ENCODE measurements at places on chromosomes 11 and 22.

DNA sequence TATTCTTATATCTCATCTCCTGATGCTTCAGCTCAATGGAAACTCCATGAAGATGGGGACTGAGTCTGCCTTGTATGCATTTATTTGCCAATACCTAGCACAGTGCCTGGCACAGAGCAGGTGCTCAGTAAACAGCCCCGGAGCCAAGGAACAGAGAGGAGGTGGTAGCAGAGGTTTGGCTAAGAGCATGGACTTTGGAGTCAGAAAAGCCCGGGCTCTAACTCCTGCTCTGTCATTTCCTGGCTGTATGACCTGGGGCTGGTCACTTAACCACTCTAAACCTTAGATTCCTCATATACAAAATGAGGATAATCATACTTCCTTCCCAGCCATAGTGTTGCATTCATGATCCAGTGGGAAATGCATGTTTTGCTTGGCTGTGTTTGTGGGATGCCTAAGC, 36.6 kb downstream of the TP53I11 start:
- no peak for DNase-seq

GRCh38 chr11:16807306-16807705, 68.9 kb downstream of the C11orf58 start:
- no peak for DNase-seq

GRCh38 chr22:29464581-29464980, 15.4 kb upstream of the NEFH start:
- no peak for DNase-seq

DNA sequence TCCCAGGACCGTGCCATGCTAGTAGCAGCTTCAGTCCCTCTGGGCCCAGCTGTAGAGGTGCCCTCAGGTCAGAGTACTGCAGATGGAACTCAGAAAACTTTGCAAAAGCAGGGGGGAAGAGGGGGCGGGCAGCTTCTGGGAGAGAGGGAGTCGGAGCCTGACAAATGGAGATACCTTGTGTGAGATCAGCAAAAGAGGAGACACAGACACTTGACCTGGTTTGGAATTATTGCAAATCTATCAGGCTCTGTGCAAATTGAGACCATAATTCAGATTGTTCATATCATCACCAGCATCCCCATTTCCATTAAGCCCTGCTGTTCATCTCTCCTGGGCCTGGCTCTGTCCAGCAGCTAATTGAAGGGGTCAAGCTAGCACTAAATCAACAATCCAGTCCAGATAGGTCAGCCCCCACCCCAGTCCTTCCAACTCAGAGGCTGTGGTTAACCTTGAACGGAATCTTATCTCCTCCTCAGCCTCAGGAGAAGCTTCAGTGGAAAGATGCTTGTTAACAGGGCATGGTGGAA, 292.6 kb upstream of the PLET1 start:
- no peak for DNase-seq

- DNase-seq: no peak
Measured at GRCh38 chr11:33005175-33005574, 10.5 kb upstream of the DEPDC7 start.

DNA sequence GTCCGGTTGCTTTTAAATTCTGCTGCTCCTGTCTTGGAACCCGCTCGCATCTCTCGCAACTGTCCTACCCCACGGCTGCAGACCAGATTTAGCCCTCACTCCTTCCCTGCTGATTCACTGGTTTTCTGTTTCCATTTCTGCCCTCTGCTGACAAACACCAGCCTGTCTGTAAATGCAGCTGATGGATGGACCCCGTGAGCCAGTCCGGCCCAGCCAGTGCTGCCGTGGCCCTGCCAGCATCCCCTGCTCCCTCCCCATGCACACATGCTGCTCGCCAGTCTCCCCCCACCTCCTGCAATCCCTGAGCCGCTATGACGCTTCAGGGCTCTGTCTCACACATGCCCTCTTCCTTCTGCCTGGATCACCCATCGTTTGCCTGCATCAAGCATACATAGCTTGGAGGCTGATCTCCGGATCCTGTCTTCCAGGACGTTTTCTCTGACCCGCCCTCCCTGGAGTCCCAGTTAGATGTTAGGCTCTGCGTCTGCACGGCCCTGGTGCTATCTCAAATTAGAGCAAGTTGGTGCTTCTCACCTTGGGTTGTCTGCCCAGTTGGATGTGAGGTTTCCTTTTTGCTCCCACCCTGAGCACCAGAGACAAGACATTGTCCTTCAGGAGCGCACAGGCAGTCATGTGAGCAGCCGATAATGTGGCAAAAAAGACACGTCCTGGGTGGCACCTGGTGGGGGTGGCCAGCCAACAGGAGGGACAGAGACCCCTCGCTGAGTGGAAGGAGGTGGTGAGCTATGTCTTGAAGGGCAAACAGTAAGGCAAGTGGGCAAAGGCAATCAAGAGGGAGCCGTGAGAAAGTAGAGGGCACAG, 4.3 kb upstream of the ACR start:
- peak; percentile 24 for DNase-seq

DNA sequence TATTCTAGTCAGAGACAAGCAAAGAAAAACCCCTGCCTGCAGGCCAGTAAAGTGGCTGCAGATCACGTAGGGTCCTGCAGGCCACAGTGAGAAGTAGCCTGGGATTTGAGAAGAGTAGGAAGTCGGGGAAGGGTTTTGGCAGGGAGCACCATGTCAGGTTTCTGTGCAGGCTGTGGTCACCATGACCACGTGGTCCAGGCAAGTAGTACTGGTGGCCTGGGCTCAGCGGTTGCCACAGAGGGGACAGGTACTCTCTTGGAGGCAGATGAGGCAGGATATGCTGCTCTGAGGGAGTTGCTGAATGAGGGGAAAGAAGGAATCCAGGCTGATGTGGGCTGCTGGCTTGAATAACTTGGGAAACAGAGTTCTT, 46.5 kb downstream of the PISD start:
- DNase-seq: no peak

DNA sequence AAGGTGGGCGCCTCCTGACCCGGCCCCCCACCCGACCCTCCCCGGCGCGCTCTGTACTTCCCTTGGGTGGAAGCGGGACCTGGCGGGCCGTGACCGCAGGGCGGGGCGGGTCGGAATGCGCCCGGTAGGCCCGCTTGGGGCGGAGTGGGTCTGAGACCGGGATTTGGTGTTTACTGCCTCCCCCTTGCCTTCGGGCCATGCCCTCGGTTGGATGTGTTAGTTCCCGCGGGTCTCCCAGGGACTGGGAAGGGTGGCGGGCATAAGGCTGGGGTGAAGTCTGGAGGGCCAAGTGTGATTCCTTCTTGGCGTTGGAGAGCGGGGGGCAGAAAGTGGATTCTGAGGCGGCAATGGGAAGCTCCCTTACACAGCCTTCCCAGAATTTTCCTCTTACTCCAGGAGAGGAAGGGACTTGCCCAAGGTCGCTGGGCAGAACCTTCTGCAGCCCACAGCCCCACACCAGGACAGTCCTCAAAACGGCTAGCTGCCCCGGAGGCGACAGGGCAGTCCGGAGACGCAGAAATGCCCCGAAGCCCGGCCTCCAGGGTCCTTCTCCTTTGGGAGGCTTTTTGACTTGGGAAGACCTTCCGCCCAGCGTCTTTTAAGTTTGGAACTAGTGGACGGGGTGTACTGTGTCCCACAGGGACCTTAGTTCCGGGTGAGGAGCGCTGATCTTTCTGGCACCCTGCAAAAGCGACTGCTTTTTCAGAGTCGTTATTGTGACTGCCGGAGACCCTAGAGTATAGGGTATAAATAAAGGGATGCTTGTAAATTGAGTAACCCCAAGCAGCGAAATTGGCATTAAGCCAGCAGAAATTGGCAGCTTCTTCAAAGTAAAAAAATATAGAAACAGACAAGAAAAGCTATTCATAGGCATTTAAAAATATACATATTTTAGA, 647 bp downstream of the SWAP70 start:
- DNase-seq: peak; percentile 74

DNA sequence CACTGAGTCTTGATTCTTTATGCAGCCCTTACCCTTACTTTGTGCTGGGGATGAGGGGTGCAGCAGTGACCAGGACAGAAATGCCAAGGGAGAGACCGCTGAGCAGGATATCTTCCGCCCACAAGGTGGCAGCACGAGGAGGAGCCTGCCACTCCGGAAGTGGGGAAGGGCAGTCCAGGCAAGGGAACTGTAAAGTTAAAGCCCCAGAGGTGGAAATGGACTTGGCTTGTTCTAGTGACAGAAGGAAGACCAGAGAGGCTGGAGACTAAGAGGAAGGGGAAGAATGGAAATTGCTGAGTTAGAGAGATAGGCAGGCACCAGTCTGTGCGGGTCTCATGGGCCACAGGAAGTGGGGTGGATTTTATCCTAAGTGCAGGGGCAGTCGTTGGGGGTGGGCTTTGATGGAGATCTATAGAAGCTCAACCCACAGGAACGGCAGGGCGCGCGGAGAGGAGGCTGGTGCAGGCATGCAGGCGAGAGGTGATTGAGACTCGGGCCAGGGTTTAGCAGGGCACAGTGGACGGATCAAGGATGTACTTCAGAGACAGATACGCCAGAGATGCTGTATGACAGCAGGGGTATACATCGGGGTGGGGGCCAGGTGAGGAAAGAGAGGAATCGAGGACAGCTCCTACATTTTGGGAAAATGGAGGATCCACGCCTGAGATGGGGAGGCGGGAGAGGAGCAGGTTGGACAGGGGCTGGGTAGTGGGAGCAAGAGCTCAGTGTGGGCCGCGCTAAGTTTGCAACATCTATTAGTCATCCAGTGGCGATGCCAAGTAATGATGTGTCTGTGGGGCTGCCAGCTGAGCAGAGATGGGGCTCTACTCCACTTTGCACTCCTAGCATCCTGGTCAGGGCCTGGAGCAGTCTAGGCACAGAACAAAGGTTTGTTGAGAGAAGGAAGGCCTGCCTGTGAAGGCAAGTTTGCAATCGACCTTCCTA, 3.3 kb upstream of the GRK2 start:
- DNase-seq: peak; percentile 91

- no peak for DNase-seq
Measured at GRCh38 chr11:119700536-119701346, 28.3 kb downstream of the NECTIN1 start.

GRCh38 chr11:69151836-69152235, 3.9 kb upstream of the SMIM38 start:
- peak; percentile 48 for DNase-seq

DNA sequence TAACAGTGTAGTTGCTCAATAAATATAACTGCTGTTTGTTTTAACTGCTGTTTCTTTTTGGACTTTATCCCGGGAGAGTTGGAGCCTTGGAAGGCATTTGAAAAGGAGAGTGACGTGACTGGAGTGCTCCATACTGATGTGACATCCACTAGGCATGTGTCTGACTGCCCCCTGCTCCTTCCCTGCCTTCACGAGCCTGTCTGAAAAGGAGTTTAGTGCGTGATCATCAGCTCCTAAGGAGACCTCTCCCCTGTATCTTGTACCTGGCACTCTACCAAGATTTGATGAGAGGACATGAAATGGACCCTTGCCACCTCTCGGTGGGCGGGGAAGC, 22.9 kb downstream of the ZBTB16 start:
- no peak for DNase-seq
